ENCODE measurements at places on chromosomes 11 and 22.

- no peak for DNase-seq
Observed at GRCh38 chr11:73671701-73672100, 25.3 kb downstream of the PLEKHB1 start.

- DNase-seq = no peak
Observed at GRCh38 chr11:2982214-2982613, 9.9 kb downstream of the NAP1L4 start.

- DNase-seq = no peak
Observed at GRCh38 chr11:8049084-8049483, 31.9 kb upstream of the TUB start.

DNA sequence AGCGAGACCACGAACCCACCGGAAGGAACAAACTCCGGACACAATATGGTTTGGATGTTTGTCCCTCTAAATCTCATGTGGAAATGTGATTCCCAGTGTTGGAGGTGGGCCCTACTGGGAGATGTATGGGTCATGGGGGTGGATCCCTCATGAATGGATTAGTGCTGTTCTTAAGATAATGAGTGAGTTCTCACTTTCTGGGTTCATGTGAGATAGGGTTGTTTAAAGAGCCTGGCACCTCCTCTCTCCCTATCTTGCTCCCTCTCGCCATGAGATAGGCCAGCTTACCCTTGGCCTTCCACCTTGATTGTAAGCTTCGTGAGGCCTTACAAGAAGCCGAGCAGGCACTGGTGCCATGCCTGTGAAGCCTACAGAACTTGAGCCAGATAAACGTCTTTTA lies 184.6 kb downstream of the LRRC4C start:
- DNase-seq = no peak

GRCh38 chr22:27800250-27801201 lies 1.0 kb downstream of the MN1 start:
- no peak for DNase-seq

DNA sequence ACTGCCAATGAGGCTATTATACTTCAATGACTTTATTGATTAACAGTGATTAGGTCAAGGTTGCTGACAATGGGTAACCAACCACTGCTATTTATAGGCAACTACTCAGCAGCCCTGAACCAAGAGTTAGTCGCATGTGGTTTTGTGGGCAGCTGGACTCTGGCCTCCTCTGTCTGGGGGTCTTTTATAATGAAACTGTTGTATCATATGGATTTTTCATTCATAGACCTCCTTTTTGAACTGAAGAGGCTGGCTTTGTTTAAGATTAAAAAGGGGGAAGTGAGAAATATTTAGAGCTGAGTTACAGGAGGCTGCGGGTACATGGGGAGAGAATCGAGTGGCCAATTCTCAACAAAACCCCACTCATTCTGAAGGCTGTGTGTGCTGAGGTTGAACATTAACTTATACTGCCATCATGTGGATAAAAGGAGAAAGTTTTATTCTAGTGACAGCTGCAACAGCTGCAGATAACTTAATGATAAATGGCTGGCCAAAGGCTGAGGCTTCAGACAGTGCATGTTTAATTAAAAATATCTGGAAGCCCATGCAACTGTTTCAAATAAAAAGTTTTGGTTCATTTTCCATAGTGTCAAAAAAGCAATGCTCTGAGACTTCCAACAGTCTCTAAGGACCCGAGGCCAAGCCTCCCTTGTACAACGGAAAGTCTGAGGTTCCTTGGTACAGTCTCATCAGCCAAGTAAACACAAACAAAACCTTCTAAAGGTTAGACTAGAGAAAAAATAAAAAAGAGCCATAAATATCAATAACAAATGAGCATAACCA lies 682.6 kb downstream of the KCNA4 start:
- DNase-seq = no peak

DNA sequence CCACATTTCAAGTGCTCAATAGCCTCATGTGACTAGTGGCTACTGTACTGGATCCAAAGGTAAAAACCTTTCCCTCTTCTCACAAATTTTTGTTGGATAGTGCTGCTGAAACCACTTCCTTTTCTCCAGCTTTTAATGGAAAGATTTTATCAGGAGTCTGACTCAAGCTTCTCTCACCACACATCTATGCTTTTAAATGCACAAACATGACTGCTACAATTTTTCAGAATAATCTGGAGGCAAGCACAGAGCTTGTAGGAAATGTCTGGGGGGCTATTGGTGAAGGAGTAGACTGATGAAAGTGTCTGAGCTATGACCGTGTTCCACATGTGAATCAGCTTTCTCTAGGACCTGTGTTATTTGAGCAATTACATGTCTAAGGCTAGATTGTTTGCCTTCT lies 101.1 kb upstream of the FAT3 start:
- DNase-seq = no peak

- DNase-seq = no peak
Observed at GRCh38 chr11:67323526-67323925, 20.2 kb downstream of the SSH3 start.

GRCh38 chr22:23263651-23264555 lies 83.6 kb downstream of the BCR start:
- DNase-seq = no peak

GRCh38 chr11:20162824-20163782 lies 2.8 kb upstream of the DBX1 start:
- DNase-seq = no peak

- DNase-seq = no peak
Observed at GRCh38 chr22:24068377-24068680, 57.2 kb downstream of the CABIN1 start.

GRCh38 chr22:30205281-30206115 lies 41.1 kb downstream of the LIF start:
- no peak for DNase-seq

DNA sequence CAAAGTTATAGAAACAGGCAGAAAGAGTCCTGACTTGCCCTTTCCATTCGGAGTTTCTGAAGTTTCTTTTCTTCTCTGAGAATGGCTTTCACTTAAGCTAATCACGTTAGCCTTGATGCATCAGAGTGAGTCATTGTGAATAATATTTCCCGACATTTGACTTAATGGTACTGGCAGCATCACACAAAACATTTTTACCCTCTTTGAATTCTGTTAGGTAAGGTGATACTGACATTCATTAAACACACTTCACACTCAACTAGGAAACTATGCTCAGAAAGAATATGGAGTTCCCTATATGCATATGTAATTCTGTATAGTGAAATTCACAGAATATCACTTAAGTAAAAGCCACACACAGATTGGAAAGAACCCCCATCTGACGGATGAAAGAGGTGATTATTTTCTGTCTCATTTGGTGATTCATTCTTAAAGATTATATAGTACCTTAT lies 120.8 kb upstream of the ARHGAP20 start:
- no peak for DNase-seq

DNA sequence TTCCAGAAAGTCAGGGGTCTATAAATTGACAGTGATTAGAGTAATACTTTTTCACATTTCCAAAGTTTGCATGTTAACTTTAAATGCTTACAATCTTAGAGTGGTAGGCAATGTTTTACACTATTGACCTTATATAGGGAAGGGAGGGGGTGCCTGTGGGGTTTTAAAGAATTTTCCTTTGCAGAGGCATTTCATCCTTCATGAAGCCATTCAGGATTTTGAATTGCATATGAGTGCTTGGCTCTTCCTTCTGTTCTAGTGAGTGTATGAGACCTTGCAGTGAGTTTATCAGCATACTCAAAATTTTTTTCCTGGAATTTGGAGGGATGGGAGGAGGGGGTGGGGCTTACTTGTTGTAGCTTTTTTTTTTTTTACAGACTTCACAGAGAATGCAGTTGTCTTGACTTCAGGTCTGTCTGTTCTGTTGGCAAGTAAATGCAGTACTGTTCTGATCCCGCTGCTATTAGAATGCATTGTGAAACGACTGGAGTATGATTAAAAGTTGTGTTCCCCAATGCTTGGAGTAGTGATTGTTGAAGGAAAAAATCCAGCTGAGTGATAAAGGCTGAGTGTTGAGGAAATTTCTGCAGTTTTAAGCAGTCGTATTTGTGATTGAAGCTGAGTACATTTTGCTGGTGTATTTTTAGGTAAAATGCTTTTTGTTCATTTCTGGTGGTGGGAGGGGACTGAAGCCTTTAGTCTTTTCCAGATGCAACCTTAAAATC lies 5.3 kb downstream of the MALAT1 start:
- no peak for DNase-seq

DNA sequence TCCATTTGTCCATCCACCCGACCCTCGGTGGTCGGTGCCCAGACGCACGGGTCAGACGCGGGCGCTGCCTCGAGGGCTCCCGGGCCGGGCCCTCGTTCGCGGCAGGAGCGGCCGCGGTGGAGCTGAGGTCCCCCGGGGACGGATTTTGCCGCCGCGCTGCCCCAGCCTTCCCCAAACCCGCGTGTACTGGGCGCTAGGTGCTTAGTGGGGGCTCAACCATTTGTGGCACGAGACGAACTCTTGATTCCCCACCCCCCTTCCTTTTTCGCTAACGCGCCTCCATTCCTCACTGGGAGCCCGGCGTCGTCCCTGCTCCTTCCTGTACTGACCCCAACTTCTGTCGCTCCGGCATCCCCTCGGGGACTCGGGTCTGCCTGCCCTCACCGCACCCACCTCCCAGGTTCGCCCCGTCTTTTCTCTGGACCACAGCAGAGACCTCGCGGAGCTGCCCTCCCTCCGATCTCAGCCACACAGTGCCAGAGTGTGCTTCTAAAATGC lies 789 bp upstream of the CBX7 start:
- no peak for DNase-seq

GRCh38 chr11:235997-236773 lies at the start of gene SIRT3:
Gene SIRT3 (minus strand): TSS chr11:236342. CDS start chr11:236328, 14 bp downstream.
- peak; percentile 82 for DNase-seq

DNA sequence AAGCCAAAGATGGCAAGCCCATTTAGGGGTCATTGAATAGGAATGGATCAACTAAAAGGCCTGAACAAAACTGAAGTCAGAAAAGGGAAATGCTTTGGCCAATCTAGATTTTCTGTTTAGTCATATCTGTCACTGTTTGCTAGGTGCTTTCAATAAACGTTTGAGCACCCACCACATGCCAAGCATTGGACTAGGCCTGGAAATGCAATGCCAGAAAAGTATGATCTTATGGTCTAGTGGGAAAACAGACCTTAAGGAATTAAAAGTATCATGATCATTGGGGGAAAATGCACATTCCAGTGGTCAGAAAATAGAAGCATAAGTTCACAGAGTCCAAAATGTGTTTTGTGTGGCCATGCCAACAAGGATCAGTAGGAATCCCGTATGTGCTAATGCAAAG lies 76.8 kb upstream of the BIRC3 start:
- DNase-seq = no peak

DNA sequence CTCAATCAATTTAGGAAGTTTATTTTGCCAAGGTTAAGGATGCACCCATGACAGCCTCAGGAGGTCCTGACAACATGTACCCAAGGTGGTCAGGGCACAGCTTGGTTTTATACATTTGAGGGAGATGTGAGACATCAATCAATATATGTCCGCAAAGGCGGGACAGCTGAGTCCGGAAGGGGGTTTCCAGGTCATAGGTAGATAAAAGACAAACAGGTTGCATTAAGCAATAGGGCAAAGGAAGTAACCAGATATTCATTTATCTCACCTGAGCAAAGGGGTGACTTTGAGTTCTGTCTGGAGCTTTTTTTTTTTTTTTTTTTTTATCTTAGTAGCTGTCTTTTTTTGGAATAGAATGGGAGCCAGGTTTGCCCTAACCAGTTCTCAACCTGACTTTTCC lies 2.0 kb upstream of the TRIM34 start:
- no peak for DNase-seq

- DNase-seq = no peak
Observed at GRCh38 chr11:8023831-8024555, 36.9 kb downstream of the EIF3F start.

DNA sequence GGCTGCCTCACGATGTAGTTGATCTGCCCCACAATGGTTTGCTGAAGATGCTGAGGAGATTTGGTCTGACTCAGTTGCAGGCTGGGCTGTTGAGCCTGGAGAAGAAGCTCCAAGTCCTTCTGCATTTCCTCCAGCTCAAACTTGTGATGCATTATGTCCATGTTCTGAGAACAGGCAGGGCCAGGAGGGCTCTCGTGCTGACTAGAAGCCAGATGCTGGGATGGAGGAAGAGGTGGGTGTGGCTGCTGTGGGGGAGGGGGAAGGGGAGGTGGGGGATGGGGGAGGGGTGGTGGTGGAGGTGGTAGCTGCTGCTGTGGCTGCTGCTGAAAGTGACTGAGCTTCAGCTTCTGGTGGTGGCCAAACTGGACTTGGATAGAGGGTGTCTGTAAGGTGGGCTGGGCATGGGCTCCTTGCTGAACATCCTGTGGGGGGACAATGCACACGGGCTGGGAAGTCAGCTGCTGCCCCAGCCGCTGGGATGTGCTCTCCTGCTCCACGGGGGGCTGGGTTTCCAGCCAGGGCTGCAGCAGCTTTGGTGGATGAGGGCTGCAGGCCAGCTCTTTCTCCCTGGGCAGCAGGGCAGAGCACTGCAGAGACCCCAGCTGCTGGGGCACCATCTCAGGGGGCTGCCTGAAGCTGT lies 42.1 kb downstream of the TRIM66 start:
- DNase-seq = no peak

GRCh38 chr22:24968066-24968561 lies 15.6 kb downstream of the KIAA1671 start:
- no peak for DNase-seq

DNA sequence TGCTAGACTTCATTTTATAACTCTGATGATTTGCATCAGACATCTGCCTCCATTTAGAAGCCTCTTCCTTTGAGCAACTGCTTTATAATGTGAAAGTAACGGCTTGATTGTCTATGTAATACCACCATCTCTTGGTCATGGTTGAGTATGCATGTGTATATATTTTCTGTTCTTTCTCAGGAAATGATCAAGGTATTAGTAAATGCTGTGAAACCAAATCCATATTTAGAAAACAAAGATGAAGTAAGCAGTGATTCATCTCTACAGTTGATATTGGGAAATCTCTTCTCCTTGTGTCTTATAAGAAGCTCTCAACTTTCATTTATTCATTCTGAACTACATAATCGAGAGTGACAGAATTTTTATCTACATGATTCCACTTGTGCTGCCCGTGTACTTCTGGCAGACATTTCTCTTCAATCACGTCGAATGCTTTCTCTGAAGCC lies 104.6 kb upstream of the ANO3 start:
- no peak for DNase-seq

DNA sequence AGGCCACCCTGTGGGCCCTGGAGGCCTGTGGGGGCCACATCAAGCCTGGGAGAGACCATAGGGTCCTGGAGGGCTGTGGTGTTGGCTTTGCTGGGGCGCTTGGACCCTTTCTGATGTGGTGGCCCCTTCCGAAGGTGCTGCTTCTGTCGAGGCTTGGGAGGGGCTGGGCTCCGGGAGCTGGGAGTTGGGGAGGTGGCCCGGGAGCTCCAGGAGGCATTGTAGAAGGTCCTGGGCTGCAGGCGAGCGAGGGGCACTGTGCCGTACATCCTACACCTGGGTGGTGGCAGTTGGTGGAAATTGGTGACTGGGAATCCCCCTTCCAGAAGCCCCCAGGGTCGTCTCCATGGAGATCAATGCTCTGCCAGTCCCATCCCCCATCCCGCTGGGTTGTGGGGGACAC lies 2.6 kb downstream of the PLA2G3 start:
- no peak for DNase-seq

- DNase-seq = no peak
Observed at GRCh38 chr11:28799316-28799715, 691.1 kb downstream of the METTL15 start.

All from T-helper 9 cell (primary cell).